ENCODE measurements at places on chromosomes 7 and 10.

- H3K36me3 ChIP-seq: no peaks in the 10 kb centered on the region
- DNase-seq: no peak
- no peaks in the 10 kb centered on the region for H3K27me3 ChIP-seq
- no peak overlapping the region for H3K27ac ChIP-seq
- H3K4me3 ChIP-seq: no peak overlapping the region
Observed at GRCh38 chr10:34596351-34596750, 218.7 kb downstream of the PARD3 start.

GRCh38 chr7:69129524-69129923, 468.8 kb upstream of the AUTS2 start:
- H3K4me1 ChIP-seq: no peaks in the 10 kb centered on the region
- H3K36me3 ChIP-seq: no peaks in the 10 kb centered on the region
- H3K27me3 ChIP-seq: no peaks in the 10 kb centered on the region
- no peak for DNase-seq
- no peak overlapping the region for H3K4me3 ChIP-seq
- H3K27ac ChIP-seq: no peak overlapping the region

GRCh38 chr10:14016931-14017333, 313.8 kb downstream of the FRMD4A start:
- H3K36me3 ChIP-seq: no peaks in the 10 kb centered on the region
- H3K4me1 ChIP-seq: no peaks in the 10 kb centered on the region
- no peak overlapping the region for H3K27ac ChIP-seq
- no peak overlapping the region for H3K4me3 ChIP-seq

GRCh38 chr7:132207211-132207610, 369.1 kb downstream of the PLXNA4 start:
- no peak overlapping the region for H3K4me3 ChIP-seq
- H3K27me3 ChIP-seq: no peaks in the 10 kb centered on the region
- no peaks in the 10 kb centered on the region for H3K36me3 ChIP-seq
- no peak for DNase-seq
- no peak overlapping the region for H3K27ac ChIP-seq

DNA sequence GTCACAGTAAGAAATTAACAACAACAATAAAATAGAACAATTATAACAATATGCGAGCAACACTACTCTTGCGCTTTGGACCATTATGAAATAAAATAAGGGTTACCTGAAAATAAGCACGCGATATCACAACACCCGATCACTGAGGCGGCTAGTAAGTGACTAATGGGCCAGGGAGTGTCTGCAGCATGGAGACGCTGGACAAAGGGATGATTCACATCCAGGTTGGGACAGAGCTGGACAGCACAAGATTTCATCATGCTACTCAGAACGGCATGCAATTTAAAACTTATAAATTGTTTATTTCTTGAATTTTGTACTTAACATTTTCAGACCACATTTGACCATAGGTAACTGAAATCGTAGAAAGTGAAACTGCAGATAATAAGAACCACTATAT, 15.6 kb downstream of the HIBADH start:
- no peak overlapping the region for H3K27ac ChIP-seq
- H3K36me3 ChIP-seq: no peaks in the 10 kb centered on the region
- no peak for DNase-seq
- no peaks in the 10 kb centered on the region for H3K27me3 ChIP-seq
- no peaks in the 10 kb centered on the region for H3K4me1 ChIP-seq

DNA sequence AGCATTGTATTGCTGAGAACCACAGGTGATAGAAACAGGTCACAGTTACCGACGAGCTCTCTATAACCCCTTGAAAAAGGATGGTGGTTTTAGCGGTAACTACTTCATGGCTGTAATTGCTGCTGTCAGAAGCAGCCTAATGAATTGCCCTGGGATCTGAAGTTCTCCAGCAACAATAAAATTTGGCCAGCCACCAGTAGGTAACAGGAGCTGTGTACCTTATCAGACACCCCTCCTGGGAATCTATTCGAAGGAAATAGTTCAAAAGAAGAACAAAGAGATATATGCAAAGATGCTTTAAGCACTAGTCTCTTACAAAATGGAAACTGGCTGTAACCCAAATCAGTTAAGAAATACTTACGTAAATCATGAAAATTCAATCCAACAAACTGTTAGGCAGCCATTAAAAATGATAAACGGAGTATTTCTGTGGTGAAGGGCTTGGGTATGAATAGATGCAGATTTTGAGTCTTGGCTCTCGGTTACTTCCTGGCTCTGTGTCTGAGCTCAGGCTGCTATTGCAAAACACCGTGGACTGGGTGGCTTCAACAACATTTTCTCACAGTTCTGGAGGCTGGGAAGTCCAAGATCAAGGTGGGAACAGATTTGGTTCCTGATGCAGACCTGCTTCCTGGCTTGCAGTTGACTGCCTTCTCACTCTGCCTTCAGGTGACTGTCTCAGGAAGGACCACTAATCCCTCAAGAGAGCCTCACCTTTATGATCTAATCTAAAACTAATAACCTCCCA, 1.6 kb downstream of the MSRB2 start:
- no peak for DNase-seq
- no peak overlapping the region for H3K4me3 ChIP-seq
- H3K36me3 ChIP-seq: no peaks in the 10 kb centered on the region
- H3K27ac ChIP-seq: peak overlapping the region; percentile 96
- H3K27me3 ChIP-seq: no peaks in the 10 kb centered on the region

GRCh38 chr10:96701265-96701664, 19.0 kb downstream of the PIK3AP1 start:
- H3K36me3 ChIP-seq: no peaks in the 10 kb centered on the region
- DNase-seq: no peak
- H3K4me3 ChIP-seq: no peak overlapping the region
- no peaks in the 10 kb centered on the region for H3K27me3 ChIP-seq

GRCh38 chr10:30155401-30155800, 96.0 kb upstream of the JCAD start:
- no peak overlapping the region for H3K27ac ChIP-seq
- no peaks in the 10 kb centered on the region for H3K4me1 ChIP-seq
- no peaks in the 10 kb centered on the region for H3K36me3 ChIP-seq
- no peaks in the 10 kb centered on the region for H3K27me3 ChIP-seq
- H3K4me3 ChIP-seq: no peak overlapping the region

GRCh38 chr7:125857606-125858005, 928.0 kb upstream of the POT1 start:
- H3K4me1 ChIP-seq: no peaks in the 10 kb centered on the region
- H3K27ac ChIP-seq: no peak overlapping the region
- DNase-seq: no peak
- no peaks in the 10 kb centered on the region for H3K36me3 ChIP-seq

GRCh38 chr10:23493711-23494110, 54.8 kb downstream of the OTUD1 start:
- H3K27me3 ChIP-seq: no peaks in the 10 kb centered on the region
- H3K4me1 ChIP-seq: no peaks in the 10 kb centered on the region
- H3K36me3 ChIP-seq: no peaks in the 10 kb centered on the region
- no peak for DNase-seq

GRCh38 chr7:74514131-74514591, 60.5 kb downstream of the GTF2IRD1 start:
- H3K27me3 ChIP-seq: no peaks in the 10 kb centered on the region
- H3K4me3 ChIP-seq: no peak overlapping the region
- H3K27ac ChIP-seq: no peak overlapping the region
- no peaks in the 10 kb centered on the region for H3K4me1 ChIP-seq
- no peak for DNase-seq
- H3K36me3 ChIP-seq: peaks cover 18% of the 10 kb centered on the region

DNA sequence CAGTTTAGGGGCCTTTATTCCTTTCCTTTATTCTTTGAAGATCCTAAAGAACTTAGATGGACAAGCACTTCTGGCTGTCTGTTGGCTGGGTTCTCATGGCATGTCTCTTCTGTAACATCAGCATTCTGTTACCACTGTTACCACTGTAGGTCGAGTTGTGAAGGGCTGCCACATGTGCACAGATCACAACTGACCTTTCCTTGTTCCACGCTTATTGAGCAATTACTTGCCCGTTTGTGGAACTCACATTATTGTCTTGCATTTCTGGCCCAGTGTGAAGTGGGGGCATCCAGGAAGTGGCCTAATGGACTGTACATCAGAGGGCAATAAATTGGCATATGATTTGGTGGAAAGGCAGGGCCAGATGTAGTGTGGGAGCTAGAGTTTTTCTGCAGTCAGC, 23.7 kb downstream of the GBF1 start:
- peaks cover 39% of the 10 kb centered on the region for H3K4me1 ChIP-seq
- H3K36me3 ChIP-seq: no peaks in the 10 kb centered on the region
- no peaks in the 10 kb centered on the region for H3K27me3 ChIP-seq
- no peak overlapping the region for H3K27ac ChIP-seq

DNA sequence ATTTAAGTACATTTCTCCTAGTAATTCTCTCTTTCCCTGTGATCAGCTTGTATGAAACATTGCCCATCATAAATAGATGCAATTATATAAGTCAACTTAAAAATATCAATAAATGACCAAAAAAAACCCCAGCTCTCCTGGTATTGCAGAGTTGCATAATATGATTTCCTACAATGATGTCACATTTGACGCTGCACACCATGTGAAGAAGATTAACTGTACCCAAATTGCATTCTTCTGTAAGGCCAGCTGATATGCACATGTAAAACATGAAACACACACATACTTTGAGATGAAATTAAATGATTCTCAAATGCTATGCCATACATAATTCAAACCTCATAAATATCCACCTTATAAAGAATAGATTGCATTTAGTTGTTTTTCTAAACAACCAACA, 115.5 kb downstream of the AGMO start:
- DNase-seq: no peak
- no peak overlapping the region for H3K4me3 ChIP-seq
- H3K36me3 ChIP-seq: no peaks in the 10 kb centered on the region
- H3K27me3 ChIP-seq: no peaks in the 10 kb centered on the region

- DNase-seq: peak; percentile 77
- H3K4me3 ChIP-seq: peak overlapping the region; percentile 50
- peak overlapping the region; percentile 100 for H3K27ac ChIP-seq
- no peaks in the 10 kb centered on the region for H3K36me3 ChIP-seq
Observed at GRCh38 chr7:5425507-5426225, 2.0 kb upstream of the TNRC18 start.

DNA sequence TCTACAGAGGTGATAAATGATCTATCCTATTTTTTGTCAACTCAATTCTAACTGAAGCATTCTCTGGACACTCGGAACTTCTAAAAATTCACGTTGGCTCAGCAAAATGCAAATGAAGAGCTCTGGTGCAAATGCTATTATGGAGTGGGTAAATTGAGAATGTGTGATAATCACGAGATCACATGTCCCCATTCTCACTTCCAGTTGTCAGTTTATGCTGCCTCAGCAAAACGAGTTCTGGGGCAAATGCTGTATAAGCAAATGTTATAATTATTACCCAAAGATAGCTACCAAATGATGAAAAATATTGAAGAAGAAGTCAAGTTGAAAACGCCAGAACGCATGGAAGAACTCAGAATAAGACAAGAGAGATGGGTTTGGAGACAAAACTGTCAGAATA, 29.4 kb downstream of the AKR1B1 start:
- no peaks in the 10 kb centered on the region for H3K4me1 ChIP-seq
- no peak for DNase-seq
- H3K4me3 ChIP-seq: no peak overlapping the region
- H3K36me3 ChIP-seq: no peaks in the 10 kb centered on the region

GRCh38 chr10:63267414-63268148, 134.5 kb downstream of the NRBF2 start:
- peaks cover 11% of the 10 kb centered on the region for H3K4me1 ChIP-seq
- peak overlapping the region; percentile 96 for H3K27ac ChIP-seq
- no peaks in the 10 kb centered on the region for H3K36me3 ChIP-seq
- no peaks in the 10 kb centered on the region for H3K27me3 ChIP-seq

DNA sequence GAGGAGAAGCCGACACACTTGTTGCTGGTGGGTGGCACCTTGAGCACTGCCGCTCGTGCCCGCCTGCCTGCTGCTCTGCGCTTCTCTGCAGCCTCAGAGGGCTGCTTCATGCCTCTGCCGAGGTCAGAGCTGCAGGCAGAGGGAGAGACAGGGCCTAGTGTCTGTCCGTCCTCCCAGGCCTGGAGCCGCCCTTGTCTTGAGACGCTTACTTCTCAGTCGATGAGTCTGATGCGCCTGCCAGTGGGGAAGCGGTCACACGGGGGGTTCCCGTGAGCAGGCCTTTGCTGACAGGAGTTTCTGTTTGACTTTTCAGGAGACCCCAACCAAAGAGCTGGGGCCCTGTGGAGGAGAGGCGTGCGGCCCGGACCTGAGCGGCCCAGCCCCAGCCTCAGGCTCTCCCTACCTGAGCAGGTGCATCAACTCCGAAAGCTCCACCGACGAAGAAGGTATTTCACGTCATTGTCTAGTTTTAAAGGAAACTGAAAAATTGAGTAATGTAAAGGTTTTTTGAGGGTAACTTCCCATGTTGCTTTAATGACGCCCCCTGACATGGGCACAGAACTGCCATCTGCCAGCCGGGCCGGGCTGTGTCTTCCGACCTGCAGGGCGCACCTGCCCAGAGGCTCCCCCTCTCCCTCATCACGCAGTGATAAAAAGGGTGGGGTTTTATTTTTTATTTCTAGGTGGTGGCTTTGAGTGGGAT, 7.8 kb upstream of the BHLHA15 start:
- peaks cover 13% of the 10 kb centered on the region for H3K36me3 ChIP-seq
- no peak overlapping the region for H3K27ac ChIP-seq
- DNase-seq: no peak
- no peaks in the 10 kb centered on the region for H3K4me1 ChIP-seq
- H3K27me3 ChIP-seq: no peaks in the 10 kb centered on the region
- H3K4me3 ChIP-seq: no peak overlapping the region

DNA sequence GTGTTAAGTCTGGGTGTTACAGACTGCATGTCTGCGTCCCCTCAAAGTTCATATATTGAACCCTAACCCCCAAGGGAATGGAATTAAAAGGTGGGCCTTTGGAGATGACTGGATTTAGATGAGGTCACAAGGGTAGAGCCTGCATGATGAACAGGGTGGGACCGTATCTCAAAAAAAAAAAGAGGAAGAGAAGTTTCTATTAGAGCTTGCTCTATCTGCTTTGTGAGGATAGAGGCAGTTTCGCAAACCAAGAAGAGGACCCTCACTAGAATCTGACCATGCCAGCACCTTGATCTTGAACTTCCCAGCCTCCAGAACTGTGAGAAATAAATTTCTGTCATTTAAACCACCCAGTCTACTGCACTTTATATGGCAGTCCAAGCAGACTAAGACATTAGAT, 1.4 kb downstream of the KIN start:
- H3K36me3 ChIP-seq: no peaks in the 10 kb centered on the region
- no peaks in the 10 kb centered on the region for H3K27me3 ChIP-seq

DNA sequence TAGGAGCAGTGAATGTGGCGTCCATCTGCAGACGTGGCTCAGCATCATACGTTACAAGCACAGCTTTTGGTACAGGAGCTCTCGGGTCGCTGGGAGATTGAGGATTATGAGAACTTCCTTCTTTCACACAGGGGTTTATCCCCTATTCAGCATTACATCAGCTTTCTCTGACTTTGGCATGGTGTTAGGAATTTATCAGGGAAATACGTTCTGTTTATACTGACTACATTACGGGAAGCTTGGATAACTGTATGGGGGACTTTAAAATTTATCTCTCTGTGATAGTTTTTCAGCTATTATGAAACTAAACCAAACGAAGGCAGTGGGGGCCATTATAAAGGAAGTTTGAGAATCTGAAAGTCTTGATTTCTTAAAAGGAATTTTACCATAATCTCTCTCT, 110.1 kb upstream of the INSYN2A start:
- DNase-seq: no peak
- no peaks in the 10 kb centered on the region for H3K27me3 ChIP-seq
- H3K27ac ChIP-seq: no peak overlapping the region
- H3K36me3 ChIP-seq: no peaks in the 10 kb centered on the region
- no peak overlapping the region for H3K4me3 ChIP-seq
- no peaks in the 10 kb centered on the region for H3K4me1 ChIP-seq
